ENCODE measurements at places on chromosomes 12 and 14.

- DNase-seq, result no peak
Observed at GRCh38 chr14:95157048-95157326, 342 bp downstream of the DICER1 start.

DNA sequence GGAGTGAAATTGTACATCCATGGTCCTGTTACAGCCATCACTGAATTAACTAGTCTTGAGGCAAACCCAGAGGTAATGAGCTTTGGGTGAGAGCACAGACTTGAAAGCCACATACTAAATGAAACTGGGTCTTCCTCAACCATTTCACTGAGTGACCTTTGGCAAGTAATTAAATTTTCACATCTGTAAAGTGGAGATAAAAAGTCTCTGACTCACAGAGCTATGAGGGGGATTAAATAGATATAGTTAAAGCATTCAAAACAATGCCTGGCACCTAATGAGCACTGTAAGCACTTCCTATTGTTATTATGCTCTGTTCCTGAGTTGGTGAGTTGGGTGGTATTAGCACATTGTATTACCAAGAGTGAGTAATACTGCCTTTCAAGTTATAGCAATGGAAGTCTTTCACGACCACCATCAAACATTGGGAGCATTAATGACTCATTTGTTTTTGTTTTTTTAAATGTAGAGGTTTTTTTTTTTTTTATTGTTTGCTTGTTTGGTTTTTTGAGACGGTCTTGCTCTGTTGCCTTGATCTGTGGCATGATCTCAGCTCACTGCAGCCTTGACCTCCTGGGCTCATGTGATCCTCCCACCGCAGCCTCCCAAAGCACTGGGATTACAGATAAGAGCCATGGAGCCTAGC, 12.5 kb upstream of the STRN3 start:
- DNase-seq, result no peak

DNA sequence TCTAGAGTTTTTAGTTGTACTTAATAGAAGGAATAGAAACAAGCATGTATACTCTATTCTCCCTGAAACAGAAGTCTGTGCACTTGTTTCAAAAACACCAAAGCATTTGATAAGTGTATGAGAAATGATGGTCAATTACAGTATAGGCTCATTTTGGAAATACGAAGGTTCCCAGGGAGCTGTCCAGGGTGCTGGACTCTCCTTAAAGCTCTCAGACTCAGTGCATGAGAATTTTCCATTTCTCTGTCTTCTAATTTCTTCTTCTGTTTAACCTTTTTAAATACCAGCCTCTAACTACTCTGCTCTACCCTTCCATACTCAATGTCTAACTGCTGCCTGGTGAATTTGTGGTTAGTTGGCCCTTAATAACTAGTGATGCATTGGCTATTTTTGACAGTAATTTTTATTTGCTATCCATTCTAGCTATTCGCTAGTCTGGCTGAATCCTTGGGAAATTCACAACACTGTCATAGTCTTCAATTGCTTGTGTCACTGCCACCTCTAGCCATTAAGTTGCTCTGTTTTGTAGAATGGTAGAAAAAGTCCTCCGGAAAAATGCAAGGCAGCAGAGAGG, 229.2 kb downstream of the NRXN3 start:
- DNase-seq, result no peak

GRCh38 chr14:44279357-44279756, 227.7 kb downstream of the FSCB start:
- no peak for DNase-seq

- no peak for DNase-seq
Observed at GRCh38 chr14:34325493-34325892, 136.5 kb downstream of the SPTSSA start.

- DNase-seq, result no peak
Observed at GRCh38 chr12:113397497-113398197, 6.0 kb downstream of the SDS start.

DNA sequence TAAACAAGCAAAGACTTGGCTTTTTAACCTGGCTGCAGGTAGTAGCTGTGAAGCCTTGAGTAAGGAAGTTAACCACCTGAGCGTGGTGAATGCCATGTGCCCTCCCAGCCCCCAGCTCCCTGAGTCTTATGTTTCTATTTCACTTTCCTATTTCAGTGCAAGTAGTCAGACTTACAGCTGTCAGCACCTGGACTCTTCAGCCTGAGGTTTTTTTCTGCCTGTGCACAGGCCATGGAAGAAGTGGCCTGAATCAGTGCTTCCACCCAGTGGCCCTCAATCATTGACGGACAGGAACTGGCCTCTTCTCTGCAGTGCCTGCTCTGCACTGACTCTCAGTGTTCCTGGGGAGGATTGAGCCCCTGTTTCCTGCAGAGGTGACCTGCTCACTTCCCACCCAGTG, 796.4 kb downstream of the MED13L start:
- no peak for DNase-seq

GRCh38 chr14:45199230-45199629, 53.8 kb downstream of the MIS18BP1 start:
- DNase-seq, result no peak

DNA sequence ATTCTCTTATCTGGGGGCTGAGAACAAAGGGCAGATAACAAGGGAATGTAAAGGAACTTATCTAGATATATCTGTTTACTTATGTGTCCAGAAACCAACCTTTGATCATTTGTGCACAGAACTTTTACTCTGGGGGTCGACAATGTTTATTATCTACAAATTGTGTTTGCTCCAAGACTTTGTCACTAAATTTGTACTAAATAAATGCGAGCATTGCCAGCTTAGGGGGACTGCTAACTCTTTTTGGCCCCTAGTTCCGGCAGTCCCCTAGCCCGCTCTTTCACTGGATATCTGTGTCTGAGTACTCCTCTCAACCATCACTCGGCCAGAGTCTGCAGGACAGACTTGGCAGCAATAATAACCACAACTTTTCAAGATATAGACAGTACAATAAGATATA, 88.2 kb downstream of the FSCB start:
- no peak for DNase-seq
